ENCODE measurements at places on chromosomes 4 and X.
A peak's percentile ranks its signal among the peaks of the same experiment; 100 is the strongest.

- no peak for DNase-seq
Measured at GRCh38 chr4:120198411-120198810, 131.8 kb upstream of the MAD2L1 start.

GRCh38 chr4:87005690-87006425, 71.0 kb downstream of the AFF1 start:
- DNase-seq, result peak; percentile 36

DNA sequence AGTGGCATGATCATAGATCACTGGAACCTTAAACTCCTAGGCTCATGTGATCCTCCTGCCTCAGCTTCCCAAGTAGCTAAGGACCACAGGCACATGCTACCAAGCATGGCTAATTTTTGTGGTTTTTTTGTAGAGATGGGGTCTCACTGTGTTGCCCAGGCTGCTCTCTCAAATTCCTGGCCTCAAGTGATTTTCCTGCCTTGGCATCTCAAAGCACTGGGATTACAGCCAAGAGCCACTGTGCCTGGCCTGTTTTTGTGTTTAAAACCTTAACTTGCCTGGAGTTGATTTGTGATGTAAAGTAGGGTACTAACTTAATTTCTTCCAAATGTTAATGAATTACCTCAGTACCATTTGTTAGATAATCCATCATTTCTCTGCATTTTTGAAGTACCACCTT, 22.3 kb downstream of the DLG3 start:
- no peak for DNase-seq

GRCh38 chrX:30653415-30654131, at the start of gene GK:
TSS of gene GK (plus strand) at chrX:30653423. CDS start at chrX:30653538, 115 bp downstream.
- DNase-seq, result no peak

DNA sequence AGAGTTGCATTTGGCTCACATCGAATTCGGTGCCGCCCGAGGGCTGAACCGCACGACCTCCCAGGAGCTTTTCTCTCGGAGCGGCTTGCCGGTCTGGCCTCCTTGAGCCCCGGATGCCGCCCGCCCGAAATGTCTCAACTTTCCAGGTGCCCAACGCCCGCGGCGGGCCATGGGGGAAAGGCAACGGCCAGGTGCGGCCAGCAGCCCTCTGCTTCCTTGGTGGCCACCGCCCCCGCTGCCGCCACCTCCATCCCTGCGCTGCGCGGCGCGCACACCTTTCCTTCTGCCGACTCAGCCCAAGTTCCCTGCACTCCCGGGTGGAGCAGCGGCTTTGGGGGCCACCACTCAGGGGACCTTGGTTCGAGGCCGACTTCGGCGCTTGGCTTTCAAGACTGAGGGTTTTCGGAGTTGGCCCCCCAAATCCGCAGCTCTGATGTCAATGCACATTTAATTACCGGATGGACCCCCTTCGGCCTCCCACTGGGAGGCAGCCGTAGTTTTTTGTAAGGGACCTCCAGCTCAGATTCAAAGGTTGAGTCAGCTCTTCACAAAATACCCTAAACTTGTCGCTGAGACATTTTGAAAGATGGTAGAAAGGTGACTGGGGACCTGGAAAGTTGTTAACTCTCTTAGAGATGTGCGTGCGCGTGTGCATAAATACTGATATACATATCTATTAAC, 1.1 kb downstream of the AFF2 start:
- no peak for DNase-seq

DNA sequence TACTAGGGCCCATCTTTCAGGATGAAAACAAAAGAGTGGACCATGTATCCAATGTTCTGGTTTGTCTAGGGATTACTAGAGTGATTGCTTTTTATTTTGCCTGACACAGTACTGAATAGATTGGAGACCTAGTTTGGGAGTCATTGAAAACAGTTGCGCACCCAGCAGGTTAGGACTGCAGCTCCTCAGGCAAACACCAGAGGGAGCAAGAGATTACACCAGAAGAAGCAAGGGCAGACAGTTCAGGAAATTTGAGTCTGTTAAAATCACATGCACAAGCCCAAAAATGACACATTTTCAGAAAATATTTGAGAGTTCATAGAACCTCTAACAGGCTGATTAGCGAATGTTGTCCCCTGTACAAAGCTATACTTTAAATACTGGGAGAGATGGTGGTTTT, 55.6 kb downstream of the CYLC1 start:
- DNase-seq, result no peak

DNA sequence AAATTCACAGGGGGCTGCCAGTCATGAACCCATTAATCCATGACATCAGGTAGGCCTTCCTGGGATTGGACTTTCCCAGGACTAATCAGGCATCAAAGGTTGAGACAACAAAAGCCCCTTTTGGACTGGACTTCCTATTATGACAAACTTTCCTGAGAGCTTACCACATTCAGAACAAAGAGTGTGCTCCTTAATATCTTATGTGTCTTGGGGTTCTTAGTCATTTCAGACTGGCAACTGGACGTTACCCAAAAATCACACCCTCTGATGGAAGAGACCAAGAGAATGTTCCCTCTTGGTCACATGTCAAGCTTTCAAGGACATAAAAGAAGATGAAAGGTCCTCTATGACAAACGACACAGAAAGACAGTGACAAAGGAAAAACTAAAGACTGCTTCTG, 31.6 kb upstream of the PPP1R2C start:
- DNase-seq, result no peak

DNA sequence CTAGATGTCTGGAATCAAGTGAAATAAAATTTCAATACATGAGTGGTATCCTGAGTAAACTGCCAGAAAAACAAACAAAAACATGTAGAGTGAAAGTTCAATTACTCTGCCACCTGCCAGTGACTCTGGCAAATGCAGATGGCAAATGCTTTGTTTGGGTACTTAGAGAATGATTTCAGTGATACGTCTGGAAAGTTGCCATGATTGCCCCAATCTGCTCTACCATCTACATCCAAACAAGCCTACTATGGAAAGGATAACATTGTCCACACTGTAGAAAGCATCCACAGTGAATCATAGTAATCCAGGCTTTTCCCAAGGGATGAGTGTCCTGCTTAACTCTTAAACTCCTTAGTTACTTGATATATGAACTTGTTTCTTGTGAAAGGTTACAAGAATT, 3.4 kb downstream of the SPATA4 start:
- no peak for DNase-seq

GRCh38 chr4:170198747-170199146, 109.0 kb upstream of the AADAT start:
- DNase-seq, result no peak

DNA sequence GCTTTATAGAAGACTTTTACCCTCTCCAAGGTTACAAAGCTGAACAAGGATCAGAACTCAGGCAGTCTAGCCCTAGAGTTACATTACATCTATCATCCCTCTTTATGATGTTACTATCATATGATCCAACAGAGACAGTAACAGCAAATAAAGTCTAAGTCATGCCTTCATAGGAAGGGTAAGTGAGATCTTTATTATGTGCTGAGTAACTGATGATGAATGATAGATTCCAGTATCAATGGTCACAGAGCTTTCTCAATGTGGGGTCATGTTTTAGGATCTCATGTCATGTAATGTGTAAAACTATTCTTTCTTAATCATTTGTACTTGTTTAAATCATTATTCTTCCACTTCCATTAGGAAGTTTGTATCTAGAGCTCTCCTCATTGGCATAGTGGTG, 22.8 kb downstream of the ELOVL6 start:
- no peak for DNase-seq

DNA sequence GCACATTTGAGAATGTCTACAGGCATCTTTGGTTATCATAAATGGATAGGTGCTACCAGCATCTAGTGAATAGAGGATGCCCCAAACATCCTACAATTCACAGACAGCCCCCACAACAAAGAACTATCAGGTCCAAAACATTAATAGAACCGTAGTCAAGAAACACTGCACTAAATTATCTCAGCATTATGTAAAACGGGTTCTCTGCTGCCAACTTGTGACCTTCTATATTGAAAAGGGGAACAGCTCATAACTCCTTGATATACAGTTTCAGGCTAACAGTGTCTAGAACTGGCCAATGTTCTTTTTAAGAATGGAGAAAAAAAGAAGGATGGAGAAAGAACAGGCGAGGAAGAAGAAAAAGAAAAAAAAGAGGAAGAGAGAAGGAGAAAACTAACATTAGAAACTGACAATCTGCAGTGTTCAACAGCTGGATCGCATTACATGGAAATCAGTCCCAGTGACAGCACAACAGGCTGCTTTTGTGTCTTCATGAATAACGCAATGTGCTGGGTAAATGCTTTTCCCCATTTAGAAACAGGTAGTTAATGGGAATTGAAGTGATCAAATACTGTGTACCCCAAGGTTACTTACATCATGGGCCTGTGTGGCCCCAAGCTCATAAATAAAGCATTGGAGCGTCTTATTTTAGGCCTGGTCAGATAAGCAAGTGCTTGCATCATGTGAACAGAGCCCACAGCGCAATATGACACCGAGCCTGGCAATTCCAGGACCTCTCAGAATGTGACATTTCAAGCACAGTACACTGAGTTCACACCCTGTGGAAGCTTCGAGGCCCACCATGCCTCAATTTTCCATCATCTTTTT, 339.5 kb downstream of the DHX15 start:
- peak; percentile 30 for DNase-seq

- DNase-seq, result no peak
Measured at GRCh38 chr4:137032222-137032621, 500.1 kb downstream of the PCDH18 start.

DNA sequence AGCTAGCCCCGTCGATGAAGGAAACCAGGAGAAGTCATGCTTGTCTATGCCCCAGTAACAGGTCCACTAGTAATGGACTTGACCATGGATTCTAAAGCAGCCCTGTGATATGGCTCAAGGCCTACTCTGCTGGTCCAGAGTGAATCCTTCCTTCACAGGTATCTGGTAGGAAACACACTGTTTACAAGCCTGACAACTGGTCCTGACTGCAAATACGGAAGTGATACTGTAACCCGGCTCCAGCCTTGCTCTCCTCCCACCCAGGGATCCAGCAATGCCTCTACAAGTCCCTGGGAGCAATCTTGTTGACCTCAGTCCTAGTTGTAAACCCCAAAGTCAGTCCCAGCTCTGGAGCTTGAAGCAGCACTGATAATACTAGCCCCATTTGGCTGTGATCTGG, 239.2 kb upstream of the GRID2 start:
- no peak for DNase-seq

DNA sequence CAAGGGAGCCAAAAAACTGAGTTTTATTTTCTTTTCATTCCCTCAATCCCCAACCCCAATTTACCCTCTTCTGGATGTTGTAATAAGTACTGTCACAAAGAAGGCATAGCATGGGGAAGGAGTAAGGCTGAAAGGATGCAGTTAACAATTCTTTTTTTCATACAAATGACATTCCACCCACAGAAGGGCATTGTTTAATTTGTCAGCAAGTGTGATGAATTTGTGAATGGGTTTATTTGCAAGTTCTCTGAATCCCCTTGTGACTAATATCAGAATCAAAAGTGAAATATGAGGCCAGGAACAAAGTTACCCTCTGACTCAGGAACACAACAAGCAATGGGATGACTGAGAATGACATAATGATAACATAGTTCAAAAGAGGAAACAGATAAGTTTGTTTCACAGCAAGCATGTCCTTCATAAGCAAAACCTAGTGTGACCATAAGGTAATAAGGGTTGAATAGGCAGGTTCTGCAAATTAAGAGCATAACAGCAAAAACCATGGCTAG, 2.1 kb downstream of the GEMIN8 start:
- DNase-seq, result no peak

DNA sequence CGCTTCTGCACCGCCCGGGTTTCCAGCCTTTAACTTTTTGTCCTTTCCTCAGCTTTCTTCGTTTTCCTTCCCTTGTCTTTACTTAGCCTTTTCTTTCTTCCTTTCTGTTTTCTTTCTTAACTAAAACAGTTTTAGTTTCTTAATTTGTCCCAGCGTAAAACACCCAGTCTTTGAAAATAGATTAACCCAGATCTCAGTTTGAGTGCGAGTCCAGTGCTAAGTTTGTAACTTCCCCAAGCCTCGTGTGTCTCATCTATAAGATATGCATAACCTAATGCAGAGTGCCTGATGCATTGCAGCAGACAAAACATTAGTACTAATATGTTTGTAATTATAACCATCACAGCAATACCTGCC, 460 bp upstream of the GEMIN8 start:
- DNase-seq, result no peak

DNA sequence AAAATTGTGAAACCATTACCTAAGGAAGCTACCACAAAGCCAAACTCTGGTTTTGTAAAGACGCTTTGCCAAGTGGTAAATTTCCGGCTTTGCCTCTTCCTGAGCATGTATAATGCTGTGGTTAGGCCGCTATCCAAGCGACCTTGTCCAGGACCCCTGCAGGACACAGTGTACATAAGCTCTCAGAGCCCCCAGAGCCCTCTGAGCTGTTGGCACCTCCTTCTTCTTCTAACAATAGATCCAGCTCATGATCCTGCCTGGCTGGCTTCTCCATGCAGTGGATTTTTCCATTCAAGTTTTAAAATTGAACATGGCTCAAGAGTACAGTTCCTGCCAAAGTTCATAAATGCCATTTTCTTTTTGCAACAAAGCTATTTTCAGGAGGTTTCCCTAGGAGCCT, 326.7 kb downstream of the MAPK10 start:
- no peak for DNase-seq

- no peak for DNase-seq
Measured at GRCh38 chrX:129462707-129463106, 60.6 kb downstream of the SMARCA1 start.

- DNase-seq, result no peak
Measured at GRCh38 chrX:132622130-132622529, 133.3 kb upstream of the MBNL3 start.
